ENCODE measurements at places on chromosomes 12 and 14.

- DNase-seq, result no peak
These were observed 1128.4 kb downstream of the BCL11B start for GRCh38 chr14:98143566-98143965.

DNA sequence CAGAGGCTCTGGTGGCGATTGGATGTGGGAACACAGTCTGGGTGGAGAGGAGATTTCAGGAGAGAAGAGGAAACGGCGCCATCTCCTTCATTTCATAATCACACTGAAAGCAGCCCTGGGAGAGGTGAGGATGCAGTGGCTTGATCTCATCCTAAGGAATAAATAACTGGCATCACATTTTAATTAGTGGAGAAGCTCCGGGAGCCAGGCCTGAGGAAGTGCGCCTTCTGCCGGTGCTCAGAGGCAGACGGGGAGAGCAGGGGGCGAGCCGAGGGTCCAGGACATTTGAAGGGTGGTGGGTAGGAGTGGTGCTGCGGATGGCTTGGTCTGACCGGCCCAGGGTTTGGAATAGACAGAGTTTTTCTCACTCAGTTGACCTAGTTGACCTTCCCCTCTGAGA lies 265.0 kb downstream of the CACNA1C start:
- DNase-seq, result no peak

DNA sequence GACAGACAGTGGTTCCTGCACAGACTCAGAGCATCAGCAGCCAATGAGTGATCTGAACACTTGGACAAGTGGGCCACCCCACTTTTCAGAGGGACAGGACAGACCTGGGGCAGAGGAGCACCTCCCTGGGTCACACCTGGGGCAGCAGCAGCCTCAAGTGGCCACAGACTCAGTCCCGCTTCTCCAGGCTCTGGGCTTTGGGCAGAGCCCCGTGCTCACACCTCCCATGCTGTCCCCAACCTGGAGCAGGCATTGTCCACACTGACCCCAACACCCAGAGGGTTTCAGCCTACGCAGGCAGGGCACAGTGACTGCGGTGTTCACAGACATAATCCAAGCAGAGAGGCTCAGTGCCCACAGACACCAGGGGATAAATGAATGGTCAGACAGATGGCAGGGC lies 135.5 kb upstream of the SFSWAP start:
- no peak for DNase-seq

- no peak for DNase-seq
These were observed 37.5 kb downstream of the CCDC88C start for GRCh38 chr14:91380123-91380522.

GRCh38 chr12:49223122-49223521 lies 34.2 kb upstream of the TUBA1A start:
- no peak for DNase-seq

DNA sequence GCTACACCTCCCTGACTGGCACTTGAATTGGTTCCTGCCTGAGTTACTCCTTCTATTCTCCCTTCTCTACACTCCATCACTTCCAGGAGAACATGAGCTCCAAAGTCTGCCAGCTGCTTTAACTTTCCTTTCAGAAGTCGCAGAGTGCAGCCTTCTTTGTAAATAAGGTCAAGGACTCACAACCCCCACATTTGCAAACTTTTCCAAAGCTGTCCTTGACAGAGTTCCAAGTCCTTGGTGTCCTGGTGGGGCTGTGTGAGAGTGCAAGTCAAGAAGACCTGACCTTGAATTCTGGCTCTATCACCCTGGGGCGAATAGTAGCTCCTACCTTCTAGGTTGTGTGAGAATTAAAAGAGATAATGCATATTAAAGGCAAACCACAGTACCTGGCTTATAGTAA lies 15.6 kb downstream of the CCDC198 start:
- no peak for DNase-seq

DNA sequence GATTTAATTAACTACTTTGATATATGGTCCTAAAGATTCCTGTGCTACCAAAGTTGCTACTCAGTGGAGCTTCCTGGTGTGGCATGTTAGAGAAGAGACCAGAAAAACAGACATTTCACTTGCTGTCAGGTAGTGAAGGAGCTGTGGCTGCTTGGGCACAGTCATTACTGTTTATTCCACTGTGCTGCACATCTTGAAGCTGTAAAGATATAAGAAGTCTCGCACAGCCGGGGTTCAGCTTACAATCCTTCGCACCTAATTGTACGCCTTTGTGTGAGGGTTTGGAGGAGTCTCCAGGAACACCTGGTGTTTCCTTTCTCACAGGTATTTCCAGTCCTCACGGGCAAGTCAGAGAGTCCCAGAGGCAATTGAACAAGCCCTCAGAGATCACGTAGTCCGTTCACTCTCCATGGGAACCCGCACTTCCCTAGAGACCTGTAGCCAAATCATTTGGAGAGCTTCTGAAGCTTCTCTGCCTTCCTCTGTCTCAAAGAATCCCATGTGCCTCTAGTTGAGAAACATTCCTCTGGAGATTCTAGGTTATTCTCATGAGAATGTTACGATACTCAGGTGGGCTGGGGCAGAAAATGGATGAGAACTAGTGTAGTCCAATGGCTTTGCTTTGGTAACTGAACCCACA lies 4.1 kb downstream of the EVL start:
- DNase-seq, result no peak

DNA sequence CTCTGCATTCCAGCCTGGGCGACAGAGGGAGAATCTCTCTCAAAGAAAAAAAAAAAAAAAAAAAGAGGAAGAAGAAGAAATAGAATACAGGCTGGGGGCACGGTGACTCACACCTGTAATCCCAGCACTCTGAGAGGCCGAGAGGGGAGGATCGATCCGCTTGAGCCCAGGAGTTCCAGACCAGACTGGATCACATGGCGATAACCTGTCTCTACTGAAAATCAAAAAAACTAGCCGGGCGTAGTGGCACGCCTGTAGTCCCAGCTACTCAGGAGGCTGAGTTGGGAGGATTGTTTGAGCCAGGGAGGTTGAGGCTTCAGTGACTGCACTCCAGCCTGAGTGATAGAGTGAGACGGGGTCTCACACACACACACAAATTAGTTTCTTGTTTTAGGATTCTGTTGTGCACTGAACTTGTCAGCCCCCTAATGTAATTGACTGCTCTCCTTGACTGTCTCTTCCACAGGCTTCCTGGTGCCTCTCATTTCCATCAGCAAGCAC lies 963 bp upstream of the TINF2 start:
- DNase-seq, result peak; percentile 24

DNA sequence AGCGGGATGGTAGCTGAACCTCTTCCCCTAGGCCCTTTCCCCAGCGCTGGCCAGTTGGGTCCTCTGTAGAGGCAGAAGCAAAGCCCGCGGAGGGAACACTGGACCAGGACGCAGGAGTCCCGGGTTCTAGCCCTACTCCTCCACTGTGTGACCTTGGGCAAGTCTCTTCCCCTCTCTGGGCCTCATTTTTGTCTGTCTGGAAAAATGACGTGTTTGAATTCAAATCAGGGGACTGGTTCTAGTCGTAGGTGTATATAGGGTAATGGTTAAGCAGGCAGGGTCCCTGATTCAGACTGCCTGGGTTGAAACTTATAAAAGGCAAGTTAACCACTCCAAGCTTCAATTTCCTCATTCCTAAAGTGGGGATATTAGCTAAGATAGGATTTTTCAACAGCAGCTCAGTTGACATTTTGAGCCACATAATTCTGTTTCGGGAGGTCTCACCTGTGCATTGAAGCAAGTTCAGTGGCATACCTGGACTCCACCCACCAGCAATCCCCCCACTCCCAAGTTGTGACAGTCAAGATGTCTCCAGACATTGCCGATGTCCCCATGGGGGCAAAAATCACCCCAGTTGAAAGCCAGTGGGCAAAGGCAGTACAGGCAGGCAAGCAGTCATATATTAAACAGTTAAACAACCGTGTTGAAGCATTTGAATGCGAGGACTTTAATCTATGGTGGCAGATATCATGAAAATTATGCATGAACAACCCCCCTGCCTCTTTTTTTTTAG lies 899 bp downstream of the TPCN1 start:
- no peak for DNase-seq

DNA sequence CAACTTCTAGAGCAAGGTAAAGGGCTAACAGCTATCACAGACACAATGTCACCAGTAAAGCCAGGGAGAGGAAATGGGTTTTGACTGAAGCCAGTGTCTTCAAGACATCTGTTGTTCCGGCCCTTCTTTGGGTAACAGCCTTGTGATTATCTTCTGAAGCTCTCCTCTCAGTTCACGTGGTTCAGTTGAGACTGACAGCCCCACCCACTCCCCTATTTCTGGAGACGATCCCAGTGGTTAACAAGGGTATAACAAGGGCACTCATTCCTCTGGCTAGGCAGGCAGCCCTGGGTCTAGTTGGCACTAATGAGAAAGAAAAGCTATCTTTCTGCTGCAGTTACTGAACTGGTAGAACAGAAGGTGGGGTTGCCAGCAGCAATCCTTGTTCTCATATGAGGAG lies 6.9 kb downstream of the GNPTAB start:
- DNase-seq, result no peak

GRCh38 chr12:121543786-121544185 lies 37.0 kb downstream of the KDM2B start:
- DNase-seq, result no peak

GRCh38 chr12:30635385-30635784 lies 60.3 kb downstream of the IPO8 start:
- DNase-seq, result no peak

- no peak for DNase-seq
These were observed 29.3 kb downstream of the P2RX2 start for GRCh38 chr12:132647858-132648257.

GRCh38 chr12:4230526-4230925 lies 43.0 kb upstream of the CCND2 start:
- no peak for DNase-seq

- no peak for DNase-seq
These were observed 412.5 kb downstream of the RMST start for GRCh38 chr12:97875064-97875463.

GRCh38 chr12:95851606-95852005 lies 7.1 kb upstream of the SNRPF start:
- DNase-seq, result no peak

- DNase-seq, result no peak
These were observed 156.5 kb upstream of the EEA1 start for GRCh38 chr12:93085383-93086287.

- DNase-seq, result peak; percentile 15
These were observed 179.6 kb downstream of the TMEM117 start for GRCh38 chr12:44015333-44015941.

DNA sequence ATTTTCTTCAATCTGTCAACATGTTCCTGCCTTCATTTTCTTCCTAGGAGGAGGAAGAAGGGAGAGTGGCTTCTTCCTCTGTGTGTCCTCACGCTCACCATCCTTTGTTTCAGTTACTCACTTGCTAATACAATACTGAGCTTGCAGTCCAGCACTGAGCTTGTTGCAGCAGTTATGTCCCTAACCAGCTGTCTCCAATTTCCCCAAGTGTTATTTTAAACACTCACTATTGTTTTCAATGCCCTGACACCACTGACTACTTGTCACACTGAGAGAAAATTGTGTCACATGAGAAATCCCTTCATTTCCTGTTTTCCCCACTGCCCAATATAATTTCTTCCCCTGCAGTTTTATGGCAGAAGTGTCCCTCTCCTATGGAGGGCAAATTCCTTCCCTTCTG lies 53.4 kb downstream of the HSD17B6 start:
- DNase-seq, result no peak

GRCh38 chr14:32480337-32480736 lies 151.2 kb downstream of the AKAP6 start:
- no peak for DNase-seq

- DNase-seq, result no peak
These were observed 17.4 kb downstream of the BICDL1 start for GRCh38 chr12:120006258-120006975.

DNA sequence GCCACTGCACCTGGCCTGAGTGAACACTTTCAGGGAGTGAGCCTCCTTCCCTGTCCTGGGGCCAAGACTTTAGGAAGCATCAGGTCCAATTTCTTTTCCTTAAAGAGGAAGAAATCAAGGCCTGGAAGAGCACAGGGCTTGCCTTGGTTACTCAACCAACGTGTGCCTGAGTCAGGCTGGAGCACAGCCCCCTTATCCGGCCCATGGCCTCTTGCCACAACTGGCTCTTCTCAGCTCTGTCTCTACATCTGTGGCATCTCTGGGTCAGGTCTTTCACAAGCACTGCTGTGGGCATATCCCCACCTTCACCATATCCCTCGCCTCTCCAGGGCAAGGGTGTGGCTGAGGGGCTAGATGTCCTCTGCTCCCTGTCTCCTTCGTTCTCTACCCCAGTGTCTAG lies 6.8 kb downstream of the MYH6 start:
- DNase-seq, result no peak

DNA sequence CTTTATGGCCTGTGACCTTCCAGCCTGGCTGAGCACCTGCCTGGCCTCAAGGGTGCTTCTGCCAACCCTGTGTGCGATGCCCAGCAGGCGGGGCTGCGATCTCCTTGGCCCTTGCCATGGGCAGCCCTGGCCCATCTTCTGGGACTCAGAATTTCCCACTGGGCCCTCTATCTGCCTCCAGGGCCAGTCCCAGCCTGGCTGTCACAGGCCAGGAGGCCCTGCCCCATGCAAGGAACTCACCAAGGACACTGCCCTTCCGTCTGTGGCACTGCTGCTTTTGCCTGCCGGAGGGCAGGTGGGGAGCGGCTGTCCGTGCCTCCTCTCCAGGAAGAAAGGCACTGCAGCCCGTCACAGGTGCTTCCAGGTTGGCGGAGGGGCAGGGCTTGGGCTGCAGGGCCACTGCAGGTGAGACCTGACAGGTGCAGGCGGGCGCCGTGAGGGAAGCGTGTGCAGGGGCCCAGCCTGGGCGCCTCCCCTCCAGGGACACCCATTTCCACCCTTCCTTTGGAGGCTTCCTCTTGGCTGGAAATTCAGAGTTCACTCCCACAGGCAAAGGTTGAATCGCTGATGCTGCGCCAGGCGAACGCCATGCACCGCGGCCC lies 177.8 kb downstream of the KIF26A start:
- DNase-seq, result no peak

DNA sequence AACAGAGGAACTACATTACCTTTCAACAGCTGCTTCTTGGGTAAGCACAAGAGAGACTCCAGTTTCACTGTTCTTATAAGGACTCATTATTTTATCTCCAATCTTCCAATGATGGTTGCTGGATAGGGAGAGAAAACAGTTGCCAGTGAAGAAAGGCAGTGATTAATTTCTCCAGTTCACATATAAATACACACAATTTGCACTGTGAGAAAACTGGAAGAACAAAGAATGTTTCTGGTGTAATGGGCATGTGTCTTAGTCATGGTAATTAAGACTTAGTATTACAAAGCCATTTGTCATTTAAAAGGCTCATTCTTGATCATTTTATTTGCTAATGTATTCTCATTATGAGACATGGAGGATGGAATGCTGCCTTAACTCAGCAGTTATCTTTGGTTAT lies 78.0 kb upstream of the FAR2 start:
- DNase-seq, result no peak

GRCh38 chr12:107328442-107329133 lies 235.2 kb upstream of the CRY1 start:
- DNase-seq, result no peak

- no peak for DNase-seq
These were observed 152.2 kb downstream of the CHST11 start for GRCh38 chr12:104608998-104609397.

DNA sequence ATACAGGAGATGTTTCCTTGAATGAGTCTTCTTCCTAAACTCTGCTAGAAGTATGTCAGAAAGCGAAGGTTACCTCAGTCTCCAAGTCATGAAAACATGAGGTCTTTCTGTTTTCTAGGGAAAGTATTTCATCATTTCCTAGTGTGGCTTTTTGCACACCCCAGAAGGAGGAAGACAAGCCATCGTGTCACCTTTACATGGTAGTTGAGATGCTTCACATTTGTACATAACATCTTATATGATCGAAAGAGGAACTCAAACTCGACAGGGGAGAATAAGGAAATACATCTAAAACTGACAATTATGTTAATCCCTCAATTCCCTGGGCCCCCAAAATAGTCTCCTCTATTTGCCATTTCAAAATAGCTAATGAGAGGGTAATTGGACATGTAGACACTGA lies 214.1 kb upstream of the PLEKHG7 start:
- no peak for DNase-seq
